ENCODE measurements at places on chromosomes 1 and 21.

GRCh38 chr1:169809370-169810095 lies 14.8 kb upstream of the METTL18 start:
- DNase-seq, result no peak

DNA sequence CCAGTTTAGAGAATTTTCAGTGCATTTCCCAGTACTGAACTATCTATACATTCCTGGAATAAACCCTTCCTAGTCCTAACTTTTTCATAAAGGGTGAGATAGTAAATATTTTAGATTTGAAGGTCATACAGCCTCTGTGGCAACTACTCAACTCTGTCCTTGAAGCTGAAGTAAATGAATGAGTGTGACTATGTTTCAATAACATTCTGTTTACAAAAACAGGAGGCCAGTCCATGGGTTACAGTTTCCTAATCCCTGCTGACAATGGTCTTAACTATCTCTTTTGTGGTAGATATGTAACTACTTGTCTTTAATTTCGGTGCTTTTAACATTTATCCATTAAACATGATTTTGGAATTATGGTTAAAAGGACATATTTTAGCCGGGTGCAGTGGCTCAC lies 4.3 kb downstream of the ZNF684 start:
- DNase-seq, result no peak

GRCh38 chr1:110524311-110525248 lies 5.6 kb upstream of the KCNA10 start:
- DNase-seq, result no peak

DNA sequence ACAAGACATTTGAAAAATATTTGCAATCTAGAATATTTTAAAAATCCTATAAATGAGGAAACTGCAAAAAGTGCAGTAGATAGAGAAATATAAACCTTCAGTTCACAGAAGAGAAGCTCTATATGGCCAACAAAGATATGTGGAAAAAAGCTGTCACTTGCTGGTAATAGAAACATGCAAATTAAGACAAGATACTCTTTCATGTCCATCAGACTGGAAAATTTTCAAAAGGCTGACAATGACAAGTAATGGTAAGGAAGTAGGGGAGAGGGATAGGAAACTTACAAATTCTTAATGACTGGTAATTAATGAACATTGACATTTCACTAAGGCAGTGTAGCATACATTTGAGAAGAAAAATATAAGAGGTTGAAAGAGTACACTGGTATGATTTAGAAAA lies 147.9 kb downstream of the MRPL39 start:
- no peak for DNase-seq

- DNase-seq, result no peak
Measured at GRCh38 chr21:43966946-43967512, 45.1 kb upstream of the TRAPPC10 start.

- DNase-seq, result no peak
Measured at GRCh38 chr1:156434989-156435544, 65.5 kb downstream of the MEF2D start.

DNA sequence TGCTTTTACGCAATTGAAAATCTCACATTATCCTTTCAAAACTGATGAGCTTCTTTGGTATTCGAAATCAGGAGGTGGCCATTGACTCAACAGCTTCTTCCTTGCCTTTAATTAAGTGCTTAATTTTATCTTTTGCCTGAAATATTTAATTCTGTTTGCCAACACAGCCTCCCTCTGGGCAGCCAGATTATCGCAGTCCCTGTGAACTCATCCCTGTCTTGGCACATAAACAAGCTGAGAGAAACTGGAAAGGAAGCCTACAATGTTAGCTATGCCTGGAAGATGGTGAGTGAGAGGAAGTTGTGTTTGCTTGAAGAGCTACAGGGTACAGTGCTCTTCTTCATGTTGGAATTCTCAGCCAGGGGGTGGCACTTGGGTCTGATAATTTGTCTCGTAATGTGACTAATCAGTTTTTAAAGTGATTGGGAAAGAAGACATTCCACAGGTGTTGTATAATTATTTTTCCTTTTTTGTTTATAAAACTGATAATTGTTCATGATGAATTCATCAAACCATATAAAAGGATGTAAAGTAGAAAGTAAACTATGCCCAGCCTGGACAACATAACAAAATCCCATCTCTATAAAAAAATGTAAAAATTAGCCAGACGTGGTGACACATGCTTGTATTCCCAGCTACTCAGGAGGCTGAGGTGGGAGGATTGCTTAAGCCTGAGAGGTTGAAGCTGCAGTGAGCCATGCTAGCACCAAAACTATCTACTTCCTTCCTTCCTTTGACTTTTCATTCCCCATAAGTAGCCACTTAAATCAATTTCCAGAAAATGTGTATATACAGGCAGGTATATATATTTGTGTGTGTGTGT lies 90.1 kb upstream of the RAVER2 start:
- peak; percentile 13 for DNase-seq

DNA sequence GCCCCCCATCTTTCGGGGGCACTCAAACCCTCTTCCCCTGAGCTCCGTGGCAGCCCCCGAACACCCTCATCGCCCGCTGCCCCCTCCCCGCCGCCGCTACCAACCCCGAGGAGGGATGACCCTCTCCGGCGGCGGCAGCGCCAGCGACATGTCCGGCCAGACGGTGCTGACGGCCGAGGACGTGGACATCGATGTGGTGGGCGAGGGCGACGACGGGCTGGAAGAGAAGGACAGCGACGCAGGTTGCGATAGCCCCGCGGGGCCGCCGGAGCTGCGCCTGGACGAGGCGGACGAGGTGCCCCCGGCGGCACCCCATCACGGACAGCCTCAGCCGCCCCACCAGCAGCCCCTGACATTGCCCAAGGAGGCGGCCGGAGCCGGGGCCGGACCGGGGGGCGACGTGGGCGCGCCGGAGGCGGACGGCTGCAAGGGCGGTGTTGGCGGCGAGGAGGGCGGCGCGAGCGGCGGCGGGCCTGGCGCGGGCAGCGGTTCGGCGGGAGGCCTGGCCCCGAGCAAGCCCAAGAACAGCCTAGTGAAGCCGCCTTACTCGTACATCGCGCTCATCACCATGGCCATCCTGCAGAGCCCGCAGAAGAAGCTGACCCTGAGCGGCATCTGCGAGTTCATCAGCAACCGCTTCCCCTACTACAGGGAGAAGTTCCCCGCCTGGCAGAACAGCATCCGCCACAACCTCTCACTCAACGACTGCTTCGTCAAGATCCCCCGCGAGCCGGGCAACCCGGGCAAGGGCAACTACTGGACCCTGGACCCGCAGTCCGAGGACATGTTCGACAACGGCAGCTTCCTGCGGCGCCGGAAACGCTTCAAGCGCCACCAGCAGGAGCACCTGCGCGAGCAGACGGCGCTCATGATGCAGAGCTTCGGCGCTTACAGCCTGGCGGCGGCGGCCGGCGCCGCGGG lies 837 bp downstream of the FOXD3 start:
- no peak for DNase-seq

DNA sequence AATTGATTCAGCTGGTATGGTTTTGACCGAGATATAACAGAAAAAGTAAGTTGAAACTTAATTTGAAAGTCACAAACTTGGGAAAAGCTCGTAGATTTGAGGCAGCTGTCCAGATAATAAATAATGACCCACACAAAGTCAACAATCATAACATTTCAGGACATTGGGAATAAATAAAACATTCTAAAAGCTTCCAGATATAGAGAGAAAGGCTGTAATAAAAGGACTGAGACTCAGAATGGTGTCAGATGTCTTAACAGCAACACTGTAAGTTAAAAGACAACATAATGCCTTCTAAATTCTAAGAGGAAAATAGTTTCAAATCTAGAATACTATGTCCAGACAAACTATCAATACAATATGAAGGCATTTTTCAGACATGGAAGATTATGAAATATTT lies 163.3 kb downstream of the CDC42BPA start:
- DNase-seq, result no peak

DNA sequence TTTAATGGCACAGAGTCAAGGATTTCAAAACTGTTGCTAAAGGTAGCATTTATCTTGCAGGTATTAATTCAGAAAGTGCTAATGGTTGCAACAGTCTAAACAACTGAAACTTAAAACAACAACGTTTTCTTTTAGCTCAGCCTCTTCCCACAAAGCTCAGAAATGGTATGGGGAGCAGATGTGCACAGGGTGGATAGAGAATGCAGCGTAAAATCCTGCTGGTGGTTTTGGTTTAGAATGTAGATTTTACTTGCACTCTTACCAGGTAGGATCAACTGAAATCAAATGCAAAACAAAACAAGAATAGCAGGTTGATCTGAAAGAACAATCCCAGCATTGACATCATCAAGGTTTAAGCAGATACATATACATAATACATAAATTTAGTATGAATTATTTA lies 3.8 kb upstream of the LRRC8C start:
- no peak for DNase-seq

GRCh38 chr1:175188936-175189335 lies 3.6 kb downstream of the KIAA0040 start:
- no peak for DNase-seq

DNA sequence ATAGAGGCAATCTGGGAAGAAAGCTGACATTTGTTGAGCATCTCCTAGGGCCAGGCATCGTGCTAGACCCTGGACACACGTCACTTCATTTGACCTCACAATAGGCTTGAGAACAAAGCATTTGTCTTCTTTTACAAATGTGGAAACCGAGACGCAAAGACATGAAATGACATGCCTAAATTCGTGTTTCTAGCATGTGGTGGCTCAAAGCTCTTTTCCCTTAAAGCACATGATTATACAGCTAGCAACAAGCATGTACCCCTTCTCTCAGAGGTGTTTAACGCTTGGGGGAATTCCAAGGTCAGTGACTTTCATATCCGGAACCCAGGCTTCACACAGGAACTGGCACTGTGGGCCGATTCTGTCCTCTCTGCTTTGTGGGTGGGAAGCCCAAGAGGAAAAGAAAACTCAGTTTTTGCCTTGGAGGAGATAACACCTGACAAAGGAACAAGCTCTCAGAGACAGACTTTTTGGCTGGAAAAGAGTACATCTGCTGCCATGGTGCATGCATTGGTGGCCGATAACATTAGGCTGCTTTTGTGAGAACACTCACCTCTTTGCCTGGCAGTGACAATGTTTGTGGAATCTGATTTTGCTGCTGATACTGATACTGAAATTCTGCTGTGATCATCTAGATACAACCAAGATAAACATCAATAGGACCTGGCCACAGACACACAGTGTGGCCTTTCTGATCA lies 15.4 kb upstream of the CD2 start:
- DNase-seq, result no peak

Data from HS-5 (cell line).